GM23248 (cell line): ENCODE measurements at places on chromosomes 2 and 18. TPM values are rescaled to one million over a fixed set of nuclear protein-coding genes. Genes with fewer than 3 reads are reported as not detected.

- H3K4me1 ChIP-seq, result peaks cover 37% of the 10 kb centered on the region
- no peaks in the 10 kb centered on the region for H3K36me3 ChIP-seq
- H3K27me3 ChIP-seq, result no peaks in the 10 kb centered on the region
- H3K4me3 ChIP-seq, result peak overlapping the region; percentile 83
Measured at GRCh38 chr18:76491473-76491775, 3.6 kb downstream of the ZNF516 start.

DNA sequence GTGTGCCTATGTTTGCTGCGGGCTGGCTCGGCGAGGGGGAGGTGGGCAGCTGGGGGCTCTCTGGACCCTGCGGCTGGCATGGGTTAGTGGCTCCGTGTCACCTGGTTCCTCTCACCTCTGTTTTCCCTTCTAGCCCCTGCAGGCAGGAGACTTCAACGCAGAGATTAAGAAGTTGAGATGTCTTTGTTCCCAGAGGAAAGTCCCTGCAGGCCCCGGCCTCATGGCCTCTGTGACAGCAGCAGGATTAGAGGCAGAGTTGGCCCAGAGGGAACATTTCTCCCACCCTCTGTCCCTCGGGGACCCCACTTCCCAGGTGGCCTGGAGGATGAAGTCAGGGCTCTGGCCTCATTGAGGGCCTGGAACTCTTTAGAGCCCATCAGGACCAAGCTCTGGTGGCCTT, 56.5 kb downstream of the HPCAL1 start:
- no peaks in the 10 kb centered on the region for H3K4me1 ChIP-seq
- no peak overlapping the region for H3K4me3 ChIP-seq
- no peaks in the 10 kb centered on the region for H3K27me3 ChIP-seq
- DNase-seq, result no peak

The DSG2 gene
- 0.04 TPM in 1 of 2 replicates, not detected in the other for polyA plus RNA-seq

The DSC2 gene
- polyA plus RNA-seq, result not detected in 2 replicates

DNA sequence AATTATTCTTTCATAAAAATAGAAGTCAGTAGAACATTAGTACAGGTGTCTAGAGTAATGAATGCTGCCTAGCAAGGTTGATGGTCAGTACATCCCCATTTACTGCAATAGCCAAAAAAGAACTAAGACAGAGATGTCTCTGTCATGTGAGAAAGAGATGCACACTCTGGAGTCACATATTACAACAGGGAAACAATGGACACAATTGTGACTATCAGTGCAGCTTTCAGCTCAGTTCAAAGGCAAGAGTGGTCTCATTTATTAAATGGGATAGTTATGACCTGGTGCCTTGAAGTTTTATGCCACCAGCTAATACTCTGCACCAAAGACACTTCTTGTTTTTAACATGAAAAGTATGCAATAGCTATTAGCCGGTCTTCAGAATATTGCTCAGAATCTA, 194.9 kb upstream of the CHAC2 start:
- no peak overlapping the region for H3K4me3 ChIP-seq
- no peaks in the 10 kb centered on the region for H3K36me3 ChIP-seq
- 0 out of 2 replicates have a peak, but pooled peaks cover 7% of the 10 kb centered on the region for H3K27me3 ChIP-seq
- H3K4me1 ChIP-seq, result no peaks in the 10 kb centered on the region

- no peaks in the 10 kb centered on the region for H3K36me3 ChIP-seq
- H3K4me3 ChIP-seq, result peak overlapping the region; percentile 74
- H3K4me1 ChIP-seq, result 0 out of 2 replicates have a peak, but pooled peaks cover 3% of the 10 kb centered on the region
- H3K27ac ChIP-seq, result no peak overlapping the region
- peaks cover 42% of the 10 kb centered on the region for H3K27me3 ChIP-seq
- DNase-seq, result peak; percentile 22
Measured at GRCh38 chr2:227163485-227163997, 464 bp downstream of the COL4A4 start.

DNA sequence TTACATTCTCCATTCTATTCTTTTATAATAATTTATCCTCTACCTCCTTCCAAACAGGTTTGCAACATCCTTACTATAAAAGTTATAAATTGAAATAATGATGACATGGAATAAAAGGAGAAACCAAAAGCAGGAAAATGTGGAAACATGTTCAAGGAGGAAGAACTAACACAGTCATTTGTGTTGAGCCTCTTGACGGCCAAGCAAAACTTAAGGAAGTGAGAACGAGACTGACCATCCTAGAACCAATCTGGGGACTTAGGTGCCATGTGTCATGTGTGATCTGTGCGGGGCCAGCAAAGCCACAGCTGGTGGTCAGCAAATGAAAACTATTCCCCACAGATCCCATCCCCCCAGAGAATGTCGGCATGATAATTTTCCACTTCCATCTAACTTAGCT, 25.6 kb upstream of the FAM124B start:
- H3K4me3 ChIP-seq, result no peak overlapping the region
- H3K27me3 ChIP-seq, result no peaks in the 10 kb centered on the region
- H3K36me3 ChIP-seq, result no peaks in the 10 kb centered on the region
- no peak overlapping the region for H3K27ac ChIP-seq
- H3K4me1 ChIP-seq, result no peaks in the 10 kb centered on the region

The UGT1A5 gene
- not detected in 2 replicates for polyA plus RNA-seq

- no peaks in the 10 kb centered on the region for H3K4me1 ChIP-seq
- H3K27me3 ChIP-seq, result no peaks in the 10 kb centered on the region
- DNase-seq, result peak; percentile 2
- H3K27ac ChIP-seq, result no peak overlapping the region
Measured at GRCh38 chr18:73060666-73061288, 193.0 kb upstream of the NETO1 start.

GRCh38 chr2:184555352-184555751, 43.0 kb upstream of the ZNF804A start:
- peaks cover 9% of the 10 kb centered on the region; the same call in 1 of the 2 replicates for H3K4me1 ChIP-seq
- H3K27me3 ChIP-seq, result no peaks in the 10 kb centered on the region
- H3K36me3 ChIP-seq, result no peaks in the 10 kb centered on the region
- H3K4me3 ChIP-seq, result no peak overlapping the region
- H3K27ac ChIP-seq, result no peak overlapping the region

- H3K27me3 ChIP-seq, result peaks cover 5% of the 10 kb centered on the region
- DNase-seq, result no peak
- no peak overlapping the region for H3K27ac ChIP-seq
- H3K4me1 ChIP-seq, result no peaks in the 10 kb centered on the region
- H3K36me3 ChIP-seq, result no peaks in the 10 kb centered on the region
Measured at GRCh38 chr18:74084184-74084855, 63.3 kb downstream of the FBXO15 start.

The MATN3 gene
- 1.7 and 2.0 TPM in 2 replicates for polyA plus RNA-seq

GRCh38 chr2:122433123-122433754, 677.8 kb downstream of the TSN start:
- H3K27me3 ChIP-seq, result no peaks in the 10 kb centered on the region
- DNase-seq, result no peak
- no peak overlapping the region for H3K27ac ChIP-seq
- H3K4me1 ChIP-seq, result no peaks in the 10 kb centered on the region
- no peaks in the 10 kb centered on the region for H3K36me3 ChIP-seq

DNA sequence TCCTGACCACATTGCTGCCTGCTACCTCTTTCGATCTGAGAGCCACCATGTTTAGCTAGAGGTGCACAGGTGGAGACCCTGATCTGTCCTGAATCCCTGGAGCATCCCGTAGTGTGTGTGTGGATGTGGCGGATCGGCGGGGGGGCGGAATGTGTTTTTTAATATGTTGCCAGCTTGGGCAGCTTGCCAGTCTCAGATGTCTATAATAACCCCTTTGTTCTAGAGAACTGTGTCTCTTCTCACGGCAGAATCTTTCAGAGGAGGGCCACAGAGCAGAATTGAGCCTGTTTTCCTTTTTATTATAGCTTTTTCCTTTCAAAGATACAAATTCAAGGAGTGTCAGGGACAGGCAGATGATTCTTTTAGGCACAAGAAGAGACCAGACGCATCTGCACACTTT, 934.1 kb upstream of the KLHL29 start:
- H3K4me1 ChIP-seq, result no peaks in the 10 kb centered on the region
- H3K27me3 ChIP-seq, result no peaks in the 10 kb centered on the region
- H3K36me3 ChIP-seq, result no peaks in the 10 kb centered on the region
- H3K27ac ChIP-seq, result no peak overlapping the region

DNA sequence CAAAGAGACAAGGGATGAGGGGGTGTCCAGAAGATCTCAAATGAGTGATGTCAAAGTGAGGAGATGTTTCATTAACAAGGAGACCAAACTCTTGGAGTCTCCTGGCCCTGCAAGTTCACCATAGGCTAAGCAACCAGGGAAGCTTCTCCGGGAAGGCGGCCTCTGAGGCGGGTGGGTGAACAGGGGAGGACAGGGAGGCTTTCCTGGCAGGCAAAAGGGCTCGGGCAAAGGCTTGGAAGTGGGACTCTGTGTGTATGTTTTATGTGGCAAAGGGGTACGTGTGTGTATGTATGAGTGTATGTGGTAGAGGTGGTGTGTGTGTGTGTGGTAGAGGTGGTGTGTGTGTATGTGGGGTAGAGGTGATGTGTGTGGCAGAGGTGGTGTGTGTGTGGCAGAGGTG, 163.9 kb downstream of the DYSF start:
- no peaks in the 10 kb centered on the region for H3K27me3 ChIP-seq
- H3K4me3 ChIP-seq, result no peak overlapping the region
- H3K4me1 ChIP-seq, result peaks cover 4% of the 10 kb centered on the region; the same call in 1 of the 2 replicates
- H3K27ac ChIP-seq, result no peak overlapping the region
- H3K36me3 ChIP-seq, result no peaks in the 10 kb centered on the region
- no peak for DNase-seq

The SIX3 gene
- not detected in 2 replicates for polyA plus RNA-seq

GRCh38 chr2:100856732-100857131, 36.8 kb downstream of the NPAS2 start:
- H3K27ac ChIP-seq, result no peak overlapping the region
- peaks cover 18% of the 10 kb centered on the region for H3K4me1 ChIP-seq
- no peaks in the 10 kb centered on the region for H3K27me3 ChIP-seq
- no peak overlapping the region for H3K4me3 ChIP-seq
- H3K36me3 ChIP-seq, result no peaks in the 10 kb centered on the region

The INO80B gene
- 3.8 and 4.9 TPM in 2 replicates for polyA plus RNA-seq

DNA sequence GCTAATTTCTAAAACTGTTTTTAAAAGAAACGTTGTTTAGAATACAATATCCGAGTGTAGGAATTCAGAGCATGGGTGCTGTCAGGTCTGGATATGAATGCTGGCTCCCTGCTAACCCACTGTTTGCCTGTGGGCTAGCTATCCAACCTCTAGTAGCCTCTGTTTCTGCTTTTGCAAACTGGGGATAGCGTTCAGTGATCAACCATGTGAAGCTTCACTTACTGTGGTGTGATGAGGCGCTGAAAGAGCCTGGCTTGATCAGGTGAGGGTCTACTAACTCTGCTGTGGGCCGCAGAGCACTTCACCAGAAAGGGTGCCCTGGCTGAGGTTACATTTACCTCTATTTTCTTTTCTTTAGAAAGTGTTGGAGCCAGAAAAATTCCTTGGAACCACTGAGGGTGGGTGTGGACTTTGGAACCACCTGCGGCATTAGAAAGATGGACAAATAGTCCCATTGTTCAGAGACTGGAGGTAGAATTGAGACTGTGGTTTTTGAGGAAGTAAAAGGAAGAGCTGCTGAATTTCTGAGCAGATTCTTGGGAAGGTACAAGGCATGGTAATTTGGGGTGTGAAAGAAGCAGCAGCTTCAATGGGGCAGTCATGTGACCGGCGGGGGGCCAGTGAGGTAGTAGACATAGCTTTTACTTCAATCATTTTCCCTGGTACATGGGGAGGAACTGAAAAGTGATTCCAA, 96.3 kb upstream of the CD302 start:
- no peak overlapping the region for H3K4me3 ChIP-seq
- H3K36me3 ChIP-seq, result no peaks in the 10 kb centered on the region
- peaks cover 10% of the 10 kb centered on the region for H3K4me1 ChIP-seq
- H3K27me3 ChIP-seq, result no peaks in the 10 kb centered on the region
- no peak overlapping the region for H3K27ac ChIP-seq

- no peak overlapping the region for H3K4me3 ChIP-seq
- peak; percentile 45 for DNase-seq
- H3K4me1 ChIP-seq, result no peaks in the 10 kb centered on the region
- H3K36me3 ChIP-seq, result no peaks in the 10 kb centered on the region
- no peaks in the 10 kb centered on the region for H3K27me3 ChIP-seq
- H3K27ac ChIP-seq, result no peak overlapping the region
Measured at GRCh38 chr2:151878655-151879563, 50.7 kb upstream of the ARL5A start.

The DLX2 gene
- 6.0 and 6.8 TPM in 2 replicates for polyA plus RNA-seq

- H3K27me3 ChIP-seq, result no peaks in the 10 kb centered on the region
- peaks cover 21% of the 10 kb centered on the region for H3K4me1 ChIP-seq
- DNase-seq, result peak; percentile 50
- H3K27ac ChIP-seq, result no peak overlapping the region
- no peaks in the 10 kb centered on the region for H3K36me3 ChIP-seq
Measured at GRCh38 chr2:24993406-24994145, 21.8 kb upstream of the DNAJC27 start.

DNA sequence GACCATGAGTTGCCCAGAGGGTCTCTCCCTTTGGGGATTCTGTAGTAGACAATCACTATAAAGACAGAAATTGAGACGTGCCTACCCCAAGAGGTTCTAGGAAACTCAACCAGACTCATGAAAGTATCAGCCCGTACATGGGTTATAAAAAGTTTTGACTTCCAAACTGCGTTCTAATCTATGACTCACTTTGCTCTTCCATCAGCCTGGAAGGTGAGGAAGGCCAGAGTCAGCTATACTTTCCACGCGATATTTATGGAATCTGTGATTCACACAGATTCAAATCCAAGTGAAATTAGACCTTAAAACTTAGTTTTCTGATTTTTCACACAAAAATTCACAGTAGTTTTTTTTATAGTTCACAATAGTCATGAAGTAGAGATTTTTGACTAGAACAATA, 7.7 kb upstream of the LYPD1 start:
- peaks cover 7% of the 10 kb centered on the region; the same call in 1 of the 2 replicates for H3K4me1 ChIP-seq
- no peaks in the 10 kb centered on the region for H3K27me3 ChIP-seq
- H3K36me3 ChIP-seq, result no peaks in the 10 kb centered on the region
- no peak overlapping the region for H3K27ac ChIP-seq

The EIPR1 gene
- 20.2 and 22.7 TPM in 2 replicates for polyA plus RNA-seq

GRCh38 chr2:85089585-85089984, 43.6 kb upstream of the TCF7L1 start:
- no peak overlapping the region for H3K27ac ChIP-seq
- H3K36me3 ChIP-seq, result no peaks in the 10 kb centered on the region
- DNase-seq, result no peak
- no peaks in the 10 kb centered on the region for H3K4me1 ChIP-seq
- H3K27me3 ChIP-seq, result peaks cover 43% of the 10 kb centered on the region

DNA sequence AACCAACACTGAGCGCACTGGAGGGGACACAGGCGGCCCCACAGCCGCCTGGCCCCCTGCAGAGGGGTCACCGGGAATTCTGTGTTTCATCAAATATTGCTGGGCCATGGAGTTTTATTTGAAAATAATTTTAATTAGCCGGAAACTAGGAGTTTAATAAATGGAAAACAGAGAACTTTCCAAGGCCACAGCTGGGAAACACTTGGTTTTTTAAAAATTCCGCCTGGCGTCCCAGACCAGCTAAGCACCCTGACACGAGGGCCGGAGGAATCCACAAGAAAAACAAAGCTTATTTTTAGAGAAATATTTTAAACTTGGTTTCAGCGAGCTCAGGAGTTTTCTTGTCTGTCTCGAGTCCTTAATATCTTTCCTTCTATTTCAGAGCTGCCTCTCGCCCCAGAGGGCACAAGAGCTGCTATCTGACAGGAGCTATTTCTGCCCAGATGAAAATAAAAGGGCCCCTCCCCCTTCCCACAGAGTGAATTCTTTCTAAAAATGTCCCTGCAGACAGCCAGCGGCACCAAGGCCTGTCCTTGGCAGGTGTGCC, 8.2 kb downstream of the ZFP36L2 start:
- peak overlapping the region; percentile 31; the same call in 1 of the 2 replicates for H3K4me3 ChIP-seq
- DNase-seq, result peak; percentile 55
- peaks cover 12% of the 10 kb centered on the region for H3K36me3 ChIP-seq
- H3K4me1 ChIP-seq, result peaks cover 37% of the 10 kb centered on the region
- H3K27me3 ChIP-seq, result no peaks in the 10 kb centered on the region

GRCh38 chr18:58996131-58996641, 131.5 kb downstream of the ZNF532 start:
- H3K36me3 ChIP-seq, result no peaks in the 10 kb centered on the region
- H3K4me1 ChIP-seq, result peaks cover 56% of the 10 kb centered on the region
- H3K27me3 ChIP-seq, result no peaks in the 10 kb centered on the region
- no peak overlapping the region for H3K4me3 ChIP-seq
